ENCODE measurements at places on chromosomes 16 and 17.

DNA sequence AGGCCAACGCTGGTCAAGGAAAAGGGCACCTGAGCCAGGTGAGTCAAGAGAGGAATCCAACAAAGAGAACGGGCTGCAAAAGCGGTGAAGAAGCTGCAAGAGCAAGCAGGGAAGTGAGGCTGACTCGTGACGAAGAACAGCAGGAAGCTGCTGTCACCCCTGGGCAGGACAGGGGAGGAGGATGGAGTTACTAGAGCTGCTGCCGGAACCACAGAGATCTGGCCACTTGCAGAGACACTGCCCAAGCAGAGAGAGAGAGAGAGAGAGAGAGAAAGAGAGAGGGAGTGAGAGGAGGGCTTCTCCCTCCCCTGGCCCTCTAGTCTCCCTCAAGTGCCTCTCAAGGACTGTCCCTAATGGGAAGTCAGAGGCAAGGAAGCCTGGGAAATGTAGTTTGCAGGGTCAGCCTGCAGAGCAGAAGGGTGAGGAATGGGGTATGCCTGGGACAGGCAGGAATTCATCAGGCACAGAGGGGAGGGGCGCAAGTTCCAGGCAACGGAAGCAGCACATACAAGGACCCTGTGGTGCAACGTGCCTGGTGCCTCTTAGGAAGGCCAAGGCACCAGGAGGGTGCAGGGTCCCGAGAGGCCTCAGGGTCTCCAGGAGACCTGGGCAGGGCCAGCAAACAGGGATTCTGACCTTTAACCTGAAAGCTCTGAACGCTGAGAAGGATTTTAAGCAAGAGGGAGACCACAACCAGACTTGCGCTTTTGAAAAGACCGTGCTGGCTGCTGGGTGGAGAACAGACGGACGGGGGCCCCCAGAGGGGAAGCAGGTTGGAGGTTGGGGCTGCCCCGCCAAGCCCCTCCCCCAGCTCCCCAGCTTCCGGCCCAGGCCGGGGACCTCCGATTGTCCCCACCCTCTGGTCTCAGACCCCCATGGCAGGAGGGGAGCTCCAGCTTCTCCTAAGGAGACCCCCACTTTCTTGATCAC, 45.8 kb upstream of the CIBAR2 start:
- DNase-seq = no peak

DNA sequence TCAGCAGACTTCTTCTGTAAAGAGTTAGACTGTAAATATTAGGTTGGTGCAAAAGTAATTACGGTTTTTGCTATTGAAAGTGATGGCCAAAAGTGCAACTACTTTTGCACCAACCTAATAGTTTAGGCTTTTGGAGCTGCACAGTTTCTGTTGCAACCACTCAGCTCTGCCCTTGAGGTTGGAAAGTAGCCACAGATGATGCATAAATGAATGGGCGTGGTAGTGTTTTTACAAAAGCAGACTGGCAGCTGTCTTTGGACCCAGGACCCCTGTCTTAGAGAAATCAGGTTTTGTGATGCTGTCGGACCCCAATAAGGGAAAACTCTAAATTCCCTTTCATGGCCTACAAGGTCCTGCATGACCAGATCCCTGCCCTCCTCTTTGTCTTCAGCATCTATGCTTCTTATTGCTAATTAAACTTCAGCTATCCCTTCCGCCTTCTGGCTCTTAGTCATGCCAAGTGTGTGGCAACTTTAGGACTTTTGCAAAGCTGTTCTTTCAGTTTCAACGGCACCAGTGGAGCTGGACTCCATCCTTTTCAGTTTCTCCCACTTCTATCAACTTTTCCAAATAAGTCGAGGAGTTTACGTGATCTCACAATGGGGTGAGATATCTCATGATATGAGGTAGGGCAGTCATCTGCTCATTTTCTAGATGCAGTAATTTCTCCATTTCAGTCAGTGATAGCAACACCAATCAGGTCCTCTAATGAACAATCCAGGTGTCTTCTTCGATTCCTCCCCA, 232.3 kb downstream of the XYLT1 start:
- no peak for DNase-seq

- DNase-seq = no peak
Measured at GRCh38 chr17:28342313-28342712, 6.8 kb downstream of the TNFAIP1 start.

DNA sequence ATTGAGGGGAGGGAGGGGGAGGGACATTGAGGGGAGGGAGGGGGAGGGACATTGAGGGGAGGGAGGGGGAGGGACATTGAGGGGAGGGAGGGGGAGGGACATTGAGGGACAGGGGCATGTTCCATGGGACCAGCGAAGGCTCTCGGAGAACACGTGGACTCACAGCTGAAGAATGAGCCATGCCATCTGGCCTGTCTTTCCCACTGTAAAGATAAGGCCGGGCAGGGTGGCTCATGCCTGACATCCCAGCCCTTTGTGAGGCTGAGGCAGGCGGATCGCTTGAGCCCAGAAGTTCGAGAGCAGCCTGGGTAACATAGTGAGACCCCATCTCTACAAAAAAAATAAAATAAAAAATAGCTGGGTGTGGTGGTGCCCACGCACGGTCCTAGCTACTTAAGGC, 32.5 kb downstream of the RPH3AL start:
- no peak for DNase-seq

DNA sequence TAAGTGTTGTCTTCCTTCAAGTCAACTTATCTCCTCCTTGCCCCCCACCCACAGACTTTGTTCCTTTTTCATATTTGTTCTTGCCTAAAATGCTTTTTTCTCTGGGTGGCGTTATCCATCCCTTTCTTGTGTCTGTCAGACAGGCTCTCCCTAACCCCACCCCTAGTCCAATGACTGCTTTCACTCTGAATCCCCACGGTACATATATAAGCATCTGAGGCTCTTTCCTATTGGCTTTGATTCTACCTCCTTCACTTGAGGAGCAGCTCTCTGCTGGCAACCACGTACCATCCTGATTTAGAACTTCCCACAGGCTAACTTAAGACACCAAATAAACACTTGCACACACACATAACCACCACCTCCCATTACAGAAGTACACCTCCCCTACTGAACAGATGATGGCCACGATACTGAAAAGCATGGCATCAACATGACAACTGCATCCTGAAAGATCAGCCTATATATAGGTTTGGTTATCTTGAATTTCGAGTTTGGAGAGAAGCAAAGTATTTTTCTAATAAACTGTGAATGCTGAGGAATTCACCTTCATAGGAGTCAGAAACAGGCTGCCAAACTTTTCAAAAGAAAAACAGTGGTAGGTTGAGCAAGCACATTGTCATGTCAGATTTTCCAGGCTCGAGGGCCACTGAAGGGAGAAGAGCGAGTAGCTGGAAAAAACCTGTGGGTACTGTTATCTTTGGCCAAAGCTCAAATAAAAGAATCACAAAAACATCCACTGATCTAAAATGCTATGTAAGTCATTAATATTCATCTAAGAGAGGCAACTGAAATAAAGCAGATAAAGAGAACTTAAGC, 24.3 kb downstream of the STAT3 start:
- DNase-seq = no peak

DNA sequence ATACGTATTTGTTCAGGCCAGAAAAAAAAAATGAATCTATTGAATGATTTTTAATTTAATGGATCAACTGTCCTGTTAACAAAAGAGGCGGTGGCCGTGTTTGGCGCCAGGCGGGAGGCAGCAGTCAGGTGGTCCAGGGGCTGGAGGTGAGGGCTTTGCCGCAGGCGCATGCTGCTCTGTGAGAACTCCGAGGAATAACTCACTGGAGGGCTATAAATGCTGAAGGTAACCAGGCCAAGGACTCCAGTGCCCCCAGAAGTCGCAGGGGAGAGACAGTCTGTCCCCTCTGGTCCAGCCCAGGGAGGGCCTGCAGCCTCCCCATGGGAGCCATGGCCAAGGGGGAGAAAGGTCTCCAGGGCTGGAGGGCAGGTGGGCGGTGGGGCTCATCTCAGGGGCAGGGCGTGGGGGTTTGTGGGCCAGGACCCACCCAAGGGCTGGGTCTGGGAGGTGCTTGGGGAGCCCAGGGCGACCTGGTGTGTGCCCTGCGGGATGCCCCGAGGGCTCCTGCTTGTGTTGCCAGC, 7.1 kb upstream of the BAHCC1 start:
- DNase-seq = no peak

GRCh38 chr16:49094471-49094870, 187.2 kb downstream of the CBLN1 start:
- DNase-seq = no peak

DNA sequence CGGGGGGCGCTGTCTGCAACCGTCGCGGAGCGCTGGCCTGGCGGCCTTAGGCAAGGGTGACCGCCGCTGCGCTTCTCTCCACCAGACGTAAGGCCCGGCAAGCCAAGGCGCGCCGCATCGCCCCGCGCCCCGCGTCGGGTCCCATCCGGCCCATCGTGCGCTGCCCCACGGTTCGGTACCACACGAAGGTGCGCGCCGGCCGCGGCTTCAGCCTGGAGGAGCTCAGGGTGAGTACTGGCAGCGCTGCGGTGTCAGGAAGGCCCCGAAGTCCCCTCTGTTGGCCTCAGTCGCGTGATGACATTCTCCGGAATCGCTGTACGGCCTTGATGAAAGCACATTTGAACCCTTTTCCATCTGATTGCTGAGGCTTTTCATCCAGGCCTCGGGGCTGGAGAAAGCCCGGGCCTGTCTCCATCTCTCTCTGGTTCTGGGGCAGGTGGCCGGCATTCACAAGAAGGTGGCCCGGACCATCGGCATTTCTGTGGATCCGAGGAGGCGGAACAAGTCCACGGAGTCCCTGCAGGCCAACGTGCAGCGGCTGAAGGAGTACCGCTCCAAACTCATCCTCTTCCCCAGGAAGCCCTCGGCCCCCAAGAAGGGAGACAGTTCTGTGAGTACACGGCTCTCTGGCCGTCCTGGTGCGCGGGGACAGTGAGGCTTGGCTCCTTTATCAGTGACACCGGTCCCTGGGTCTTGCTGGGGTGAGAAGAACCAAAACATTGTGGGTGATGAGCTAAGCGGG, 831 bp downstream of the RPL13 start:
- DNase-seq = no peak

- DNase-seq = no peak
Measured at GRCh38 chr16:12667909-12668308, 135.8 kb downstream of the CPPED1 start.

GRCh38 chr16:47475786-47476185, 14.7 kb downstream of the PHKB start:
- no peak for DNase-seq

GRCh38 chr17:75681289-75681688, 14.2 kb downstream of the SAP30BP start:
- no peak for DNase-seq

- DNase-seq = no peak
Measured at GRCh38 chr16:4407543-4408322, 8.7 kb downstream of the CORO7 start.

DNA sequence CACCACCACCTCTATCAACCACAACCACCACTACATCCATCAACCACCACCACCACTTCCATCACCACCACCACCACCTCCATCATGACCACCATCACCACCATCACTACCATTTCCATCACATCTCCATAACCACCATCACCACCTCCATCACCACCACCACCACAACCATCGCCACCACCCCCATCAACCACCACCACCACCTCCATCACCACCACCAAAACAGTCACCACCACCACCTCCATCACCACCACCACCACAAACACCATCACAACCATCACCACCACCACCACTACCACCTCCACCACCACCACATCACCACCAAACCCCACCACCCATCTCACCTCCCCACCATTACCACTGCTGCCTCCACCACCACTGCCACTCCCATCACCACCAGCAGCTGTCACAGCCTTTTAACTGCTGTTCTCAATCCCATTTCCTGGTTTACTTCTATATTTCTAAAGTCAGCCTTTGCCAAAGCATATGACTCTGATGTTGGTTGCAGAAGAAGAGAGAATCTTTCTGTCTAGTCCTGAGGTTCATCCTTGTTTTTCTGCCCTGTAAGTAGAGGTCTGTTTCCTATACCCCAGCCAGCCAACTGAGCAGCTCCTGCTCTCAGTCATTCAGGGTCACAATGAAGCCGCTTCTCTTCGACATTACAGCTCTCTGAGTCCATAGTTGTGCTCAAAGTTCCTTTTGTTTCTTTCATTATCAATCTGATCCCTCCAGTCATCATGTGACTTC, 14.0 kb downstream of the MARCHF10 start:
- no peak for DNase-seq

DNA sequence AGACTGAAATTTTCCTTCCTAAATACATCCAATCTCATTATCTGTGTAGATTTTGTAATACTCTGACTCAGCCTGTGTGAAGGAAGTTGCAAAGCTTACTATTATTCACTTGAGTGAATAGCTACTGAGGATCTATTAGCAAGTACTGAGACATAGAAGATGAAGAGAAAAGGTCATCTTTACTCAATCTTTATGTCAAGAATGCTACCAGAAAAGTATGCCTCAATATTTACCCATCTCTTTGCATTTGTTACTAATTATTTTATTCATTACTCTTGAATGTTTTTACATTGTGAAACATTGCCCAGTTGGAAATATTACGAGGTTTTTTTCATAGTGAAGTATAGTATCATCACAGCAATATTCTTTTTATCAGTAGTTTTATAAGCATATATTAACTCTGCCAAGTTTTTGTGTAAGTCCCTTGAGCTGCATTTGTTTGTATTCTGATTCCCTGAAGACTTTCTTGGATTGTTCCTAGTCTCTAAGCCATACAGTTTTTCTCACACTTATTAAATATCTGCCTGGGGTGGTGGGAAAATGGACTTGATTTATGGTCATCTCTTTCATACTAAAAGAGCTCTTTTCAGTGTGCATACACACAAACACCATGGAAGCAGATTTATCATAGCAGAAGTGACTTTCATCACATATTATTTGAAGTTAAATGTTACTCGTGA, 110.4 kb downstream of the MRTFB start:
- no peak for DNase-seq

- no peak for DNase-seq
Measured at GRCh38 chr16:64964126-64964540, 157.7 kb downstream of the CDH11 start.

DNA sequence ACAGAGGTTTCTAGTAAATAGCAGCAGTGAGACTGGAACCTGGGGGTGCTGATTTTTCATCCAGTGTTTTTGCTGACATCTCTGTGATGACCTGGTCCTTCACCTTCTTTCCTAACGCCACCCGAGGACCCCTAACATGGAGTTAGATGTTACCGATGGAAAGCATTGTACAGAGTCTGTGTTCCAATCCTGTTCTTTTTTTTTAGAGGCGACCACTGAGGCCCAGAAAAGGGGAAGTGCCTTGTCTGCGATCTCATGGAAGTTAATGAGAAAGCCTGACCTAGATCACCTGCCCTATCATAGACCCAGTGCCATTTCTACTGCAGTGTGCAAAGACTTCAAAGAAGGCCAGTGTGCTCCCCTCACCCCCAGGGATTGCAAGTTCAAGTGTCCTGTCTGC, 362.5 kb downstream of the CA10 start:
- no peak for DNase-seq

Measured in smooth muscle cell of the brain vasculature (primary cell).